Stimulated activated CD4-positive, alpha-beta T cell treated with anti-CD3 and anti-CD28 coated beads, Interleukin-2, amount 100 ng/mL, for 24 hours (primary cell): ENCODE measurements at places on chromosomes 5 and 9.

DNA sequence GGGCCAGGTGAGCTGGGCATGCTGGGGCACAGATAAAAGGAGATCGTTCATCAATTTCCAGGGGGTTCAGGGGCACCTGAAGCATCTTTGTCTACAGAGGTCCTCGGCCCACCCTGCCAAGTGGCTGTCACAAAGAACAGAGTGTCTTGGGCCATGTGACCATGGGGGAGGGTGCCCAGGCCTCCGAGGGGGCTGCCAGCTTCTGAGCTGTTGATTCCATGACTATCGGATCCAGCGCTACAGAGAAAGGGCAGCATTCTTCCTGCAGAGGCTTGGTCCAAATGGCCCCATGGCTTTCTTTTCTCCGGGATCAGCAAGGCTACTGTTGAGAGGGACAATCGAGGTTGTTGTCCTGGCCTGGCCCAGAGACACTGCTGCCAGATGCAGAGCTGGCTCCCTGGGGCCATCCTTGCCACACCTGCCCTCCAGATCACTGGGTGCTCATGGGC is 289.2 kb downstream of the ZSWIM6 start:
- no peak for DNase-seq

DNA sequence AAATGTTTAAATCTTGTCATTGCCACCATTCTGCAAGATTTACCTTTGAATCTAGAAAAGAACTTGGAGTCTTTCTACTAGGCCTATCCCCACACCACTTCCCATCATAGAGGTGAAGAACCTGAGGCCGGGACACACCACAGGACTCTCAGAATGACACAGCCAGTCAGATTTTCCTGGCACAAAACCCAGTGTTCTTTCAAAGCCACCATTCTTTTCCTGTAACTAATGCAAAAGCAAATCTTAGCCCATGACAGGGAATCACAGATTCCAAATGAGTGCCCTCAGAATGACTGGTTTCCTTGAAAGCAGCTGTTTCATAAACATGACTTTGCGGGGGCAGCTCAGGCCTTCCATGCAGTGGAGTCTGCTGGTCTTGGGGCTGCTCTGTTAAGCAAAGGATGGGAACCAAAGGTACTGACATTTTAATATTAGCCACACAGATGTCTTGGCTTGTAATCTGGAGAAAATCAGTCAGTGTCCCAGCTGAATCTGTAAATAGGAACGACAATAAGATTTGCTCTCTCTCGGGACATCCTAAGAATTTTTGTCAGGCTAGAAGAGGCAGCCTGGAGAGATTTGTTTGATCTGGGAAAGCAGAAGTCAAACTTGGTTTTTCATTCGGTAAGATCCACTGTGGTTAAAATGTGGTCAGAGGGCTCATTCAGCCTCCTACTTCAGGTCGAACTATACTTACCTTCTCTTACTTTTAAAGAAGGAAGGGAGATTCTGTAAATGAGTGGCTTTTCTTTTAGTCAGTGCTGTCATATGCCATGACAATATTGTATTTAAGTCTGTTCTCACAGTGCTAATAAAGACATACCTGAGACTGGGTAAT is 115.1 kb downstream of the PALM2AKAP2 start:
- DNase-seq = no peak

DNA sequence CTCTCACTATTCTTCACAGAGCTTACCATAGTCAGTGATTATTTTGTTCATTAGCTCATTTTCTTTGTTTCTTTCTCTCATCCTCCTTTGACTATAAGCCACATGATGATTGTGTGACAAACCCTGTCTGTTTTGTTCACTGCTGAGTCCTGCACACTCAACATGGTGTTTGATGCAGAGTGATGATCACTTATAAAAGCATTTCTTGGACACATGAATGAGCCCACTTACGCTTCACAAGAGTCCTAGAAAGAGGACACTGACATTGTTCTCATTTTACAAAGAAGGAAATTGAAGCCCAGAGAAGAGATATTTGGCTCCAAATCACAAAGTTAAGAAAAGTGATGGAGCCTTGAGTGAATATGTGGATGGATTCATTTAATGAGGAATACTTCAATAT is 13.4 kb downstream of the ABLIM3 start:
- no peak for DNase-seq

- DNase-seq = no peak
These were observed 182.3 kb downstream of the C9orf152 start for GRCh38 chr9:110025551-110026170.

- DNase-seq = no peak
These were observed 5.1 kb upstream of the SPIN1 start for GRCh38 chr9:88383176-88383575.

- peak; percentile 60 for DNase-seq
These were observed 313.8 kb downstream of the ENC1 start for GRCh38 chr5:74326571-74327338.
